SIG-M5 (cell line): ENCODE measurements at places on chromosomes 12 and 14.

DNA sequence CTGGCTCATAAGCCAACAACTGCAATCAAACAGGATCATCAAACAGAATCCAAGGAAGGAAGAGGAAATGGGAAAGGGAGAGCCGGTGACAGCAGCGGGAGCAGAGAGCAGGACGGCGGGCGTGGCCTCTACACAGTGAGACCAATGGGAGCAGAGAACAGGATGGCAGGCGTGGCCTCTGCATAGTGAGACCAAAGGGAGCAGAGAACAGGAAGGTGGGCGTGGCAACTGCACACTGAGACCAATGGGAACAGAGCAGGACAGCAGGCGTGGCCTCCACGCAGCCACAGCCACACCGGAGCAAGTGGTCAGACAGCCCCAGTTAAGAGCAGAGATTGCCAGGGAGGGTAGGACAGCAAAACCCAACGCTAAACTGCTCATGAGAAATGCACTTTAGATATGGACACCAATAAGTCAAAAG lies 16.4 kb downstream of the LRCOL1 start:
- no peak for DNase-seq

GRCh38 chr14:70893858-70894291 lies 13.4 kb upstream of the PCNX1 start:
- DNase-seq: no peak

- DNase-seq: no peak
Measured at GRCh38 chr14:57326253-57326652, 57.5 kb downstream of the AP5M1 start.

GRCh38 chr12:45596366-45596765 lies 133.1 kb upstream of the ARID2 start:
- no peak for DNase-seq

DNA sequence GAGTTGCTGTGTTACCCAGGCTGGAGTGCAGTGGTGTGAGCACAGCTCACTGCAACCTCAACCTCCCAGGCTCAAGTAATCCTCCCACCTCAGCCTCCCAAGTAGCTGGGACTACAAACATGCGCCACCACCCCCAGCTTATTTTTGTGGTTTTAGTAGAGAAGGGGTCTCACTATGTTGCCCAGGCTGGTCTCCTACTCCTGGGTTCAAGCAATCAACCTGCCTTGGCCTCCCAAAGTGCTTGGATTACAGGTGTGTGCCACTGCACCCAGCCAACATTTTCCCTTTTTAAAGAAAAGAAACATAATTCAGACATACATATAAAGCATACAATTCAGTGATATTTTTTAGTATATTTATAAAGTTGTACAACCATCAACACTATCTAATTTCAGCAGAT lies 44.4 kb downstream of the RESF1 start:
- no peak for DNase-seq

GRCh38 chr14:36683083-36683724 lies 21.5 kb downstream of the PAX9 start:
- no peak for DNase-seq

DNA sequence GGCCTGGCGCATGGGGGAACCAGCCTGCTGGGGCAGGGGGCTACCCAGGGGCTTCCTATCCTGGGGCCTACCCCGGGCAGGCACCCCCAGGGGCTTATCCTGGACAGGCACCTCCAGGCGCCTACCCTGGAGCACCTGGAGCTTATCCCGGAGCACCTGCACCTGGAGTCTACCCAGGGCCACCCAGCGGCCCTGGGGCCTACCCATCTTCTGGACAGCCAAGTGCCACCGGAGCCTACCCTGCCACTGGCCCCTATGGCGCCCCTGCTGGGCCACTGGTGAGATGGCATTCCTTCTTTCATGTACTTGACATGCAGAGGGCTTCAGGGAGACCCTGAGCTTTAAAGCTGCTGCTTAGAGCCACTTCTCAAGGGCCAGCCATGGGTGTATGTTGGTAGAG lies 9.0 kb downstream of the LGALS3 start:
- DNase-seq: no peak

- DNase-seq: no peak
Measured at GRCh38 chr14:72744416-72745120, 149.3 kb downstream of the DPF3 start.

GRCh38 chr14:75661499-75661814 lies 411 bp downstream of the TTLL5 start:
- DNase-seq: no peak

GRCh38 chr12:49345051-49345824 lies 1.4 kb upstream of the DNAJC22 start:
- DNase-seq: no peak

GRCh38 chr14:20818861-20819260 lies 16.2 kb upstream of the RNASE1 start:
- no peak for DNase-seq

DNA sequence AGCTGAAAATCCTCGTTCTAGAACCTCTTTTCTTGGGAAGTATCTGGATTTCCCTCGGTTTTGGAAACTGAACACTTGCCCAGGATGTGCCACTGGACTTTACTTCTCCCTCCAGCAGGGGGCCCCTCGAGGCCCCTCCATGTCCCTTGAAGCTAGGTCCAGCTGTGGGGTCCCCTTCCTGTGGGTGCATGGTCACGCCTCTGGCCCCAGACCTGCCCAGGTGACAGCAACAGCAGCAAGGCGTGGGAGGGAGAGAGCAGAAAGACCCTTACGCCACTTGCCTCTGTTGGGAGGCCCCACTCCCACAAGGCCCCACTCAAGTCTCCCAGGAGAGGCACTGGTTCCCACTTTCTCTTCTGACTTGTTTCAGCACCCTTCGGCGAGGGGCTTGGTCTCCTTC lies 3.1 kb downstream of the SLC25A29 start:
- no peak for DNase-seq

GRCh38 chr14:97594306-97594705 lies 797.1 kb downstream of the VRK1 start:
- no peak for DNase-seq

- DNase-seq: no peak
Measured at GRCh38 chr14:96798956-96799355, 1.8 kb downstream of the VRK1 start.

DNA sequence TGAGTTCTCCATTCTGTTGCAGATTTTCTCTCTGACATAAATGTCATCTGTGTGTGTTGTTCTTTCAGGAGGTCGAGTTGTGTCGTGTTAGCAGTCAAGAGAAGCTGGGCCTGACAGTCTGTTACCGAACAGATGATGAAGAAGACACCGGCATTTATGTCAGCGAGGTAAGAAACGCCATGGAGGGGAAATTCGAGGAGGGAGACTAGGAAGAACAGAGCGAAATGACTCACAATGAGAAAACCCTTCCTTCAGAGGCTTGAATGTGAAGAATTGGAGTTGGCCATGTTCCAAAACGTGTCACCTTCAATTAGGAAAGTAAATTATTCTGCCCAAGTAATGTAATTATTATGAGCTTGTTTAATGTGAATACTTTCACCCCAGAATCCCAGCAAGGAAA lies 364.5 kb downstream of the PDZRN4 start:
- DNase-seq: no peak

GRCh38 chr12:171743-172676 lies 41.9 kb downstream of the SLC6A12 start:
- no peak for DNase-seq

- DNase-seq: no peak
Measured at GRCh38 chr14:64841772-64842750, 37.6 kb downstream of the SPTB start.

DNA sequence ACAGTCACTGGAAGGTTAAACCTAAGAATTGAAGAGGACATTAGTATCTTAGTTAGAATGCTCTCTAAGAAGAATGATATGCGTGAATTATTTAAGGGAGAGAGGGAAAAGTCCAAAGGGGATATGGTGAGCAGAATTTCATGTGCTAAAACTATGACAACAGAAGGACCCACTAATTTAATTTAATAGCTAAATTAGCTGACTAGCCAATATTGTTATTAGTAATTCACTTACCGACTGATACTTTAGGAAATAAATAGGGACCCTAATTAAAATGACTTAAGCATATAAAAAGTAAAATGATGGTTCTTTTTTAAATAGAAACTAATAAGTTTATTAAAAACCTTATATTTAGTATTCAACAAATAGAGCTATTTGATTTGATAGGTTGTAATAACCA lies 179.6 kb downstream of the RASSF9 start:
- no peak for DNase-seq

- DNase-seq: no peak
Measured at GRCh38 chr12:69298947-69299346, 49.2 kb upstream of the LYZ start.

GRCh38 chr12:18799561-18799960 lies 61.6 kb downstream of the CAPZA3 start:
- no peak for DNase-seq

DNA sequence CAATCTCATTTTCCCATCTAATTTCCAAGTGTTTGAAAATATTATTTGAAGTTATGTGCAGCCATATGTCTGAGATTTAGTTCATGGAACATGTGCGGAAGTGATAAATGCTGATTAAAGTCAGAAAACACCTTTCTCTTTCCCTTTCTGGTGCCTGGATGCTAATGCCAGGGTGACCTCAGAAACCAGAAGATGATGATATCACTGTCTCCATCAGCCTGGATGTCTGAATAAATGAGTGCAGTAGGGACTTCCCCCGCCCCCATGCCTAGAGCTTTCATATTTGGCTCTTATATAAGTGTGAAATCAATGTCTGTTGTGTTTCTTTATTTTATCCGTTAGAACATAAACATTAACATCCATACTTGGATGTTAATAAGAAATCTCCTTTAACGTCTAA lies 261.9 kb upstream of the LRIG3 start:
- no peak for DNase-seq

- DNase-seq: peak; percentile 86
Measured at GRCh38 chr12:27179400-27180214, 64.5 kb upstream of the STK38L start.

DNA sequence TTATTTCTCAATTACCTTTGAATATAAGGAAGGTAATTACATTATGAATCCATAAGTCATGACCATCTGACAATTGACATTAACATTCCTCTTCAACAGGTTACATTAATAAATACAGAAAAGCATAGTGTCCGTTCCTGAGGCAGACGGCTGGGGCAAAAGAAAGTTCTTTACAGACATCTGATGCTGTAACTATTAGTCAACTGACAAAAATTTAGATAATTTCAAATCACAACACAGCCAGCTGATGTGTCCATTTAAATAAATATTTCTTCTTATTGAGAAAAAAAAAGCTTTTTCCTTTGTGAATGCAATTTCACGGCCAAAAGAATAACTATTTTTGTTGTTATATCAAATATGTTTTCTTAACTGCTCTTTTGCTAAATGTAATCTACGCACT lies 9.2 kb upstream of the PYROXD1 start:
- no peak for DNase-seq

DNA sequence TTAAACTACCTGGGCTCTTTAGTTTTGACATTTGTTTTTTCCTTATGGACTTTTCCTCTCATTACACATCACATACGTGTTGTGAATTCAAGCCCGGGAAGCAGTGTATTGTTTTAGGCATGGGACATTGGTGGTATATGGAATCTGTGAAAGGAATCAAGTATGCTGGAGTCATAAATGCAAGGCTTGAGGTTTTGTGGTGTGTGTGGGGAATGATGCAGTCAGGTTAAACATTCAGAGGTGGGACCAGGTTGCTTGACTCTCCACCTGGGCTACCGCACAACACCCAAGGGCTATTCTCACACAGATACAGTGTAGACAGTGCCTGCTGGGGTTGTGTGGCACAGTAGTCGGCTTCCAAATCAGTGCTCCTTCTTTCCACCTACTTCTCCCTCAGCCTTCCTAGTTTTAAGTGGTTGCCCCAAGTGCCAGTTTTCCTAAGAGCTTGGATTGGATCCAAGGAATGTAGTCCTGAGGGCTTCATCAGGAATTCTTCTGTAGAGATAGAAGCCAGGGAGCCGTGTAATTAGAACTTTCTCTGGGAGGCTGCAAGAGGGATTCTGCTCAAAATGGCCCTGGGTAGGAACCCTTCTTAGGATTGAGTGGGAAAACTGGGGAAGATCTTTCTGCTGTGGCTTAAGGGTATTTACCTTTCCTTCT lies 243.7 kb downstream of the C12orf75 start:
- DNase-seq: no peak

- no peak for DNase-seq
Measured at GRCh38 chr12:52360106-52360662, 7.1 kb downstream of the KRT85 start.

DNA sequence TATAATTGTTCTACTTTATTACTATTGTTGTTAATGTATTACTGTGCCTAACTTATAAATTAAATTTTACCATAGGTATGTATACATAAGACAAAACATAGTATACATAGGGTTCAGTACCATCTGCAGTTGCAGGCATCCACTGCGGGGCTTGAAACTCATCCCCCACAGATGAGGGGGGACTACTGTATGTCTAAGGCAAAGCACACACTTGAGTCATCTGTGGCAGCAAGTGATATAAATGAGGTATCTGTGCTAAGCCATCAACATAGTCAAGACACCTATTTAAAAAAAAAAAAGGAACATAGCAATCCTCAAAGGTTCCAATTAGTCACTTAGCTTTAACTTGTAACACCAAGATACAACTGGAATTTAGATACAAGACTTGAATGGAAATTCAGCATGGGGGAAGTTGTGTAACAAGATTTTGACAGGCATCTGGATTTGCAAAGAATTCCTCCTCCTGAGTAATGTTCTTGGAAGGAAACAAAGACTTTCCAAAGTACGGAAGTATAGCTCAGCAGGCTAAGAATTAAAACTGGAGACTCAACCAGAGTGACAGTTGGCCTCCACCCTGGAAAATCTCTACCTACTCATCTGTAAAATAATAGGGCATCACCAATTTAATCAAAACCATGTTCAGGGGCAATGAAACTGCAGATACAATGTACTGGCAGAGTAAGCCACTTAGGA lies 14.9 kb downstream of the DCAF5 start:
- no peak for DNase-seq

GRCh38 chr12:75888874-75889613 lies 142.5 kb downstream of the PHLDA1 start:
- no peak for DNase-seq

DNA sequence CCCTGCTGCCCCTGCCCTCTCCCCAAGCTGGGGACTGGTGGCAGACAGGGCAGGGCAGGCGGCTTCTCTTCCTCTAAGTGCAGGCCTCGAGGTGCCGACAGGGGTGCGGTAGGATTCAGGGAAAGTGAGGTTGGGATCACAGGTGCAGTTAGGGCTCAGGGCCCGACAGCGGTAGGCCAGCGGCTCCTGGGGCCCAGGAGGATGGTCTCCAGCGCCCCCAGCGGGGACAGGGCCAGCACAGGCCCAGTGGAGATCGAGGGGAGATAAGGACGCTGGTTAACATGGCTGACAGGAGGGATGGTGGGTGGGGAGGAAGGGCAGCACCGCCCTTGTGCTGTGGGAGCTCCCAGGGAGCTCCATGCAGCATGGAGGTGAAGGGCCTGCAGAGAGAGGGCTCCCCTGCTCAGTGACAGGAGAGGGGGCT lies 935 bp upstream of the CRIP1 start:
- no peak for DNase-seq

DNA sequence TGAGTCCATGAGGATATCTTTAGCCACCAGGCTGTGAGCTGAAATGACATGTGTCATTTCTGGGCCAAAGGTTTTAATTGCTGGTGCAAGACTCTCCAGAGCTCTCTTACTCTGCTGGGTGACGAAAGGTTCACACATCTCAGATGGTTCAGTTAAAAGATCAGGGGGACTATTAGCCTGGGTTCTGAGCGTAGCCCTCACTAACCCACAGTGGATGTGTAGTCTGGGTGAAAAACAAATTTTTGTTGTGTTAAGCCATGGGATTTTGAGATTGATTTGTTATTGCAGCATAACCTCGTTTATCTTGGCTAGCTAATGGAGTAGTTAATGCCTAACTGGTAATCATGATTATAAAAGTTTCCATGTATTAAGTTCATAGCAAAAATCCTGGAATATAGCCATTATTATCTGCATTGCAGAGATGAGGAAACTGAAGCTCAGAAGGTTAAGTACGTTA lies 251.5 kb downstream of the RMST start:
- no peak for DNase-seq
